Activated CD4-positive, alpha-beta T cell treated with anti-CD3 and anti-CD28 coated beads for 36 hours (primary cell): ENCODE measurements at places on chromosomes 13 and 19. TPM values are rescaled to one million over a fixed set of nuclear protein-coding genes. Genes with fewer than 3 reads are reported as not detected.

PSG1 gene
- total RNA-seq = not detected

HRC gene
- total RNA-seq = not detected

OXGR1 gene
- total RNA-seq = not detected

STX10 gene
- total RNA-seq = 64.8 TPM

SHISA7 gene
- total RNA-seq = not detected

CYP2A7 gene
- not detected for total RNA-seq

MIR17HG gene
- total RNA-seq = 13.8 TPM

SIGLEC7 gene
- not detected for total RNA-seq

DNA sequence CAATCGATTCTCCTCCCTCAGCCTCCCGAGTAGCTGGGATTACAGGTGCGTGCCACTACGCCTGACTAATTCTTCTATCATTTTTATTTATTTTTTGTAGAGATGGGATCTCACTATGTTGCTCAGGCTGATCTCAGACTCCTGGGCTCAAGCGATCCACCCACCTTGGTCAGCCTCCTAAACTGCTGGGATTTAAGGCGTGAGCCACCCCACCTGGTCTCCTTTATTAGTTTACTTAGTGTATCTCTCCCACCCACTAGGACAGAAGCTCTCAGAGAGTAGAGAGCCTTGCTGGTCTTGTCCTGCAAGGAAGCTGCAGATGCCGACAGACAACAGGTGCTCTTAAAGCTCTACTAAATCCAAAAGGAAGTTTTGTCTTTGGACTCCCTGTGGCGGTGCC is 2.5 kb upstream of the LRRC8E start:
- DNase-seq = no peak

DNA sequence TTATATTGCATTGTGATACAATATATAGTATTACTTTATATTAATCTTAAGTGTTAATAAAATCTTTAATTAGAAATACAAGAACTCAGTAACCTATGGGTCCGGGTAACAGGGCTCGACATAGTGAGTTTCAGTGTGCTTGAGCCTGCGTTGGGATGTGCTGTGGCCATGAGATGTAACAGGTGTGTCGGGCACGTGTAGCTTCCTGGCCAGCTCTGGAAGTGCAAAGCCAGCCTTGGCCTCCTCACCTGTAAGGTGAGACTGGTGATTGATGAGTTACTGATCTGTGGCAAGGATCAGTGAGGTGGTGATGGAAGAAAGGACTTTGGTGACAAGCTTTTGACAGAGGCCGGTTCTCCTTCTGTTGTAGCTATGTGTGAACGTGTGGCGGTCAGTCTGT is 19.2 kb downstream of the ATP4B start:
- no peak for DNase-seq

GRCh38 chr13:64688893-64689677 is 2541.1 kb downstream of the PCDH9 start:
- no peak for DNase-seq

DNA sequence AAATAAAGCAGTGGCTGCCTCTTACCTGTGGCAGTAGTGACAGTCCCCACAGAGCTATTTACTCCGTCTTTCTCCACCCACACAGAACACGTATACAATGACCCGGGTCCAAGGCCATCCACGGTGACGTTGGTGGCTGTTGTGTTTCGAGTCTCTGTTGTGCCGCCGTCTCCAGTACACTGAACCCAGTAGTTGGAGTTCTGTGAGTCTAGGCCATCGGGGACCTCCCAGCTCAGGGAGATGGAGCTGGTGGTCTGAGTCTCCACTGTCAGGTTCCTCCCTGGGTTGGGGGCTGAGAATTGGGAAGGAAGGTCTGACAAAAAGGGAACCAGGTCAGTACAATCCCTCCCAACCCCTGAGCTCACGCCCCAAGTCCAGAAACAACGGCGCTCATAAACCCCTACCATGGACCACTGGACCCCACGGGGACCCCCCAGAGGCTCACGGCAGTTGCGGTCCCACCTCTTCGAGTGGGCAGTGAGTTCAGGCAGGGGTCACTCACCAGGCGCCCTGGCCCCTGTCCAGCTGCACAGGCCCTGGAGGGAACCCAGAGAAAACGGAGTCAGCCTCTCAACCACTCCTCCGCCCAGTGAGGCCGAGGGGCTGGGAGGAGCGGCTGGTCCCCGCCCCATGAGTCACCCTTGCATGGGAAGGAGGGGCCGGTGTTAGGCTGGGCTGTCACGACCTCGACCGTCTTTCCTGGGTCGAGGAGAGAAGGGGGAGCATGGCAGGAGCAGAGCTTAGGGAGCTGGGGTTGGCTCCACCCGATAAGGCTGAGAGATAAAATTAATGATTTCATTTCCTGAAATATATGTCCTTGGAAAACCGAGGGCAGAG is 2.4 kb downstream of the PTPRH start:
- DNase-seq = peak; percentile 76

- DNase-seq = no peak
These were observed at the start of gene LILRB4 for GRCh38 chr19:54662730-54663129. TSS of gene LILRB4 (plus strand) at chr19:54662985. CDS start at chr19:54663034, 49 bp downstream.

DNA sequence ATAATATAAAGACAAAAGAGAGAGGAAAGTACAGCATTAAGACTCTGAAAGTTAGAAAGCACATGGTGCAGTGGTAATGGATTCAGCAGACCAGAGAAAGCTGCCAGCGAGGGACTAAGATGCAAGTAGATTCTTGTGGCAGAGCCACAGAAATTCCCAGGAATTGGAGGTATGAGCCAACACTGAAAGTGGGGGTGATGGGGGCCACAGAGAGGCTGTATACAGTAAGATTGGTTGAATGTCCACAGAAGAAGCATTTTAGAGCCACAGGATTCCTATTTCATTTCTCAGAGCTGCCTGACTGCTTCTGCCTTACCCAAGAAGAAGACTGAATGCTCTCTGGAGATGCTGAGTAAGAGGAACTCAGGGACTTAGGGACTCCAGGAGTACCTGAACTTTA is 295.0 kb downstream of the LMO7 start:
- no peak for DNase-seq

DNA sequence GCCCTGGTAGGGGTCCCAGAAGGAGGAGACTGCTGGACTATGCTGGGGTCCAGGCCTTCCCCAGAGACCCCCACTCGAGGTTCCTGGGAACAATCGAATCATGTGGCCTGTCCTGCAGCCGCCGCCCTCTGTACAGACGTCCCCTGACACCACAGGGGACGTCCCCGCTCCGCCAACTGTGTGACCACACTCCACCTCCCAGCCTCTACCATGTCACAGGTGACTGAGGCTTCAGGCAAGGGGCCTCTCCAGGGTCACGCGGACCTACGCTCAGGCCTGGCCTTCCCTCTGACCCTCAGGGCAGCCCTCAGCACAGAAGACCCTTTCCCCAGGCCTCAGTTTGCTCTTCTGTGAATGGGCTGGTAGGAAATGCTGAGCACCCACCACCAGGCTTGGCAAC is 13.1 kb upstream of the TMEM161A start:
- no peak for DNase-seq

- no peak for DNase-seq
These were observed 3.8 kb upstream of the GMIP start for GRCh38 chr19:19647037-19647835.

GRCh38 chr13:95497381-95497807 is 55.1 kb upstream of the CLDN10 start:
- DNase-seq = no peak
